ENCODE measurements at places on chromosomes 12 and 14.

DNA sequence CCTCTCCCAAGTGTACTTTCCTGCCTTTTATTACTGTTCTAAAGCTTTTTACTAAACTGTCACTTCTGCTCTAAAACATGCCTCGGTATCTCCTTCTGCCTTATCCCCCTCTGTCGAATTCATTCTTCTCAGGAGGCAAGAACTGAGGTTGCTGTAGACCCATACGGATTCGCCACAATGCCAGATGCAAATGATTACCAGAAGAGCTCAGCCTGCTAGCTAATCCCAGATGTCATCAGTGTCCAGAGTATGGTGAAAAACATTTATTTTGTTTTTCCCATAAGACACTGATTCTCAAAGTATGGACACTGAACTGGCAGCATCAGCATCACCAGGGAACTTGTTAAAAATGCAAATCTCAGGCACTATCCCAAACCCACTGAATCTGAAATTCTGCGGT, 359.3 kb downstream of the TMTC2 start:
- DNase-seq, result no peak

GRCh38 chr14:95857275-95857674, 19.4 kb upstream of the TUNAR start:
- no peak for DNase-seq

DNA sequence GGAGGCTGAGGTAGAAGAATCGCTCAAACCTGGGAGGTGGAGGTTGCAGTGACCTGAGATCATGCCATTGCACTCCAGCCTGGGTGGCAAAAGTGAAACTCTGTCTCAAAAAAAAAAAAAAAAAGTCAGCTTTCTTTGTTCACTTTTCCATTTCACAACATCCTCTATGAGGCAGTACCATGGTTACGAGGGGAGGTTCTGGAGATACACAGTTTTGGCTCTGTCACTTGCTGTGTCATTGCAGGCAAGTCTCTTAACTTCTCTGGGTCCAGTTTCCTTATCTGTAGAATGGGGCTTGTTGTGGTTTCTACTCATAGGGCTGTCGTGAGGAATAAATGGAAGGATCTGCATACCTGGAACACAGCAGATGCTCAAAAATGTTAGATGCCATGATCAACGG, 75.6 kb upstream of the SLC24A4 start:
- DNase-seq, result no peak

GRCh38 chr12:117792471-117792870, 176.3 kb downstream of the KSR2 start:
- DNase-seq, result peak; percentile 18

DNA sequence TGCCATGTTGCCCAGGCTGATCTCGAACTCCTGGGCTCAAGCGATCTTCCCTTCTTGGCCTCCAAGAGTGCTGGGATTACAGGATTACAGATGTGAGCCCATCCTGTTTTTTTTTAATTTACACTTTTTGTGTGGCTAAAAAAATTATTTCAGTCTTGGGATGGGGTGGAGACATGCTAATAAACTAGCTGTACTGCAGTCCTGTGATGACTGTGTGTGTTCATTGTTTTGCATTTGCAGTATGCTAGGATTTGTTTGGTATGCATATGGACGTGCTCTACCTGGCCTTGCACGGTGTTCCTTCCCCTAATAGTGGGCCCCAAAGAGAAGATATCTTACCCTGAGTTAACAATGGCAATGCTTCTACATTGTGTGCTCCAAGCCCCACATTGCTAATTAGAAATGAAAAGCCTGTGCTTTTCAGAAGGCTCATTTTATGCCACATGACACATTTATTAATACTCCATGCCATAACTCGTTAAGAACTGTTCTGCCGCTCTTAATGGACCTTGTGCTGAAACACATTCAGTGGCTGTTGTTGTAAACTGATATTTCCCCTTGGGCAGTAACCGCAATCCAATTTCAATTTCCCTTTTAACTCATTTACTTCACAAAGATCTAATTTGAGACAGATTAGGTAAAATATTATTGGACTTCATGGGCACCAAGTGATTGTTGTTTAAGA, 86.4 kb downstream of the SCN8A start:
- no peak for DNase-seq

- DNase-seq, result no peak
Observed at GRCh38 chr14:100855256-100855930, 29.5 kb downstream of the MEG3 start.

DNA sequence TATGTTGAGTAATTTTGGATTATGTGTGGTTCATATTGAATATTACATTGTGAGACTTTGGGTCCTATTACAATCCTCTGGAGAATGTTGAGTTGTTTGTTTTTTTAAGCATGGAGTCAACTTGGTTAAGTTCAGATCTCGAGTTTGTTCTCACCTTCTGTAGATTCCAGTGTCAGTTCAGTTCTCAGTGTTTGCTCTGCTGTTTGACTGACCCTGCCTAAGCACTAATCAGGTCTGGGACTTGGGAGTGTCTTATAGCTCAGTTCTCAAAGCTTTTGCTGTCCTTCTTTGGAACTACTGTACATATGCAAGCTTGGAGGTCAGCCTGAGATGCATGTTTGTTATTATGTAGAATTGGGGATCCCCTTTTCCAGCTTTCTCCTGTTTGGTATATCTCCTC, 63.1 kb downstream of the DIP2B start:
- no peak for DNase-seq

DNA sequence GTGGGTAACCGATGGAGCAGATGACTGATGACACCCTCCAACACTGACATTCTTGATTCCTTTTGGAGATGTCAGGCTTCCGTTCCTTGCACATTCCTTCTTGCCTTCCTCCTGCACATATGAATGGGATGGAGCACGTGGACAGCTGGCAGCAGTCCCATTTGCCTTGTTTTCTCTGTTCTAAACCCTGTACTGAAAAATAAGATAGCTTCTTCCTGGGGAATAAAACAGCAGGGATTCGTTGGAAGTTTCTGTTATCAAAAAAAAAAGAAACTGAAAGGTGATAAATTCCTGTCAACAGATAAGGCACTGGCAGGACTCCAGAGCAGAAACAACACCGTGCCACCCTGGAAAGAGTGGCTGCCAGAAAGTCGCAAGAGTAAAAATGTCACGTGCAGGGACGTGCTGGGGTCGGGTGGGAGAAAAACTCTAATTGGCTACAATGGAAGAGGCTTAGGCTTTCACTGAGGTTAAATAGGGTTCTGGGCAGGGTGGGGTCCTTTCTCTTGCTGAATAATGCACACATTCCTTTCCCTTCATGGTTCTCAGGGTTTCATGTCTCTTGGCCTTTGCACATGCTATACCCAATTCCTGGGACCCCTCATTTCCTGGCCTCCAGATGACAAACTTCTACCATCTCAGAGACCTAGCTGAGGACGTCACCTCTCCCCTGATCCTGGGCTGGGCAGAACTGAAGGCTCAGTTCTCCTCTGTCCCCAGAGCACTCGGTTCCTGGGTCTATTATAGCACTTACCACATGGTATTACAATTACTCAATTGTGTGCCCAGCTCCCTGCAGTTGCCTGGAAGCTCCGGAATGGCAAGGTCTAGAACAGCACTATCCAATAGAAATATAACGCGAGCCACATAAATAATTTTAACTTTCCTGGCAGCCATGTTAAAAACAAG, 7.0 kb upstream of the NUAK1 start:
- DNase-seq, result peak; percentile 73

- DNase-seq, result no peak
Observed at GRCh38 chr12:113610698-113611097, 139.0 kb upstream of the LHX5 start.

DNA sequence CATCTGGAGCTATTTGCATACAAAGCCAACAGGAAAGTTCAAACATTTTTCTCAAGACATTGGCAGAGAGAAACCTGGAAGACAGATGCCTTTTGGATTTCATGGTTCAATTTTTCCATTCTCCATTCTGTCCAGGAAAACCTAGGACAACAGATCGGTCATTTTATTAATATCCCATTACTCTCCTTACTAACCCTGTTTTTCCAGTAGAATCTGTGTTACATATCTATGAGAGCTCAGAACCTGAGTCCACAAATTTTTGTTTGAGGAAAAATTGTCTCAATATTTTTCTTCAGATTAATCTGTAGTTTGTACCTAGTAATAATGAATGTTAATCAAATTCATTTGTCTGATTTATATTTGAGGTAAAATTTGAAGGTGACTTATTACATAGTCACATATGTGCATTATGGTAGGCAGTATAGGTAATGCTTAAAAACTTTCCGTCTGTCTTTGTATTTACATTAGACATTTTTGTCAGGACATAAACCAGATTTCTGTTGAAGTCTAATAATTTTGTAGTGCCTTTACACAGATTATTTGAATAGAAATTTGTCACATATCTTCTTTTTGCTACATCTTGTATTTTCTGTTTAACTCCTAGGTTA, 75.3 kb downstream of the CCDC91 start:
- no peak for DNase-seq

DNA sequence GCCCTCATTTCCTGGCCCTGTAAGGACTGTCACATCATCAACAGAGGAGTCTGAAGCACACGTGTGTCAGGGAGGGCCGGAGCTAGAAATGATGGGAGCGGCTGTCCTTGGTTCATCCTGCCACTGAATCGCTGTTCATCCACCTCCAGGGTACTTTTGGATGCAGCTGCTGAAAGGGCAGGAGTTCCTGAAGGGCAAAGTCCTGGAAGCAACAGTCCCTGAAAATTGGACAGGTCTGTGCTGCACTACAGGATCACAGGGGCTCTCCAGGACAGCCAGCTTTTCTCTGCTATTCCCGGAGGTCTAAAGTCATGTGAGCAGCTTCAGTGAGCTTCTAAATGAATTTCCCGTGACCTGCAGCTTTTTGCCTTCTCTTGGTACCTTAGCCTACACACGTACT, 17.7 kb downstream of the POU6F1 start:
- DNase-seq, result no peak

DNA sequence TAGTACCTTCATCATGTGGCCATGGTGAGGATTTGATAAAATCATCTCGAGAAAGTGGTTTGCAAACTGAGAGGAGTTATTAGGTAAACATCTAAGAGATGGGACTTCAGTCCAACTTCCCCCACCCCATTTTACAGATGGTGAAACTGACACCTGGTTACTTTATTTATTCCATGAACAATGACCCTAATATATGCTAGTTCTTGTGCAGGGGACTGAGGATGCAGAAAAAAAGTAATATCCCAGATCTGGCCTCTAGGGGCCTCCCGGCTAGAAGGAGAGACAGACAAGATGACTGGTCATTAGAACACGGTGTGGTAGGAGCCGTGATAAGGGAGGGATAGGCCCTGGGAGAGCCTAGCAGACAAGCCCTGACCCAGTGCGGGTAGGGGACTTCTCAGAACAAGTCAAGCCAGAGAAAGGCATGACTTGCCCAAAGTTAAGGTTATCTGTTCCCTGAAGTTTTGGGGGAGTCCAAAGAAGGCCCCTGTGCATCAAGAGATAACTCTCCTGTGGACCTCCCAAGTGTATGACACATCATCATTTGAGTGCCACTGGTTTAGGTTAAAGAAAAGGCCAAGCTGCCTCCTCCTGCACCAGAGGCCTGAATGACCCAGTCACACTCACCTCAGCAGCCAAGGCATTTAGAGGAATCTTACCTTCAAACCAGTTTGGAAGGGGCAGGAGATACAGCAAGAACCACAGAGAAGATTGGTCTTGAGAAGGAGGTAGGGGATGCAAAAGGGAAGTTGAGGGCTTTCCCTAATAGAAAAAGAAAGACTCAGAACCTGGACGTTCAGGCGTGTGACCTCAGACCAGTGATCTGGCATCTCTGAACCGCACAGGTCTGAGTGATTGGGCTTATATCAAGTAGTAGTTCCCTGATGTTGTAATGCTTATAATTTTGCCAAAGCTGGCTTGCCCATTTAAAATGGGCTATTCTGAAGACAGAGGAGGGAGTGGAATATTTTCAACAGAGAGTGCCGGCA, 1.6 kb downstream of the CMKLR1 start:
- no peak for DNase-seq

- no peak for DNase-seq
Observed at GRCh38 chr12:19872621-19873540, 433.6 kb downstream of the AEBP2 start.

GRCh38 chr14:95871531-95871930, 5.1 kb upstream of the TUNAR start:
- DNase-seq, result no peak

DNA sequence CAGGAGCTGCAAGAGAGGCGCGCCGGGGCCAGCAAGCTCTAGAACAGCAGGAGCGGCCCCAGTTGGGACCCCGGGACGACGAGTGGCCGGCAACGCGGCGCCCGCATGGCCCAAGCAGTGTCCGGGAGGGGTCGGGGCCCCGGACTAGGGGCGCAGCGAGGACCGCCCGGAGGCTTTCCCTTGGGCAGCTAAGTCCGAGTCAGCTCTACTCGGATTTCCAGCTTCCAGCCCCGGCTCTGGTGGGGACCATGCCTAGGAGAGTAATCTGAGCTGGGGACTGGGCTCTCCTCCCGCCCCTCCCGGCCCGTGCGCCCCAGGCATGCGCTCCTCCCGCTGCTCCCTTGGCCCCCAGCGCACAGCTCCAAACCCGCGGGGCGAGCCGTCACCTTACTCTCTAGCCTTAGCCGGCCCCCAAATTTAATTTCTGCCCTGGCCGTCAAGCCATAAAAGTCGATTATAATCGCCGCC, 41.6 kb upstream of the CAPRIN2 start:
- DNase-seq, result peak; percentile 47

GRCh38 chr12:85872497-85873091, 1.5 kb upstream of the NTS start:
- DNase-seq, result no peak
